ENCODE measurements at places on chromosomes 11 and 22. TPM values are rescaled to one million over a fixed set of nuclear protein-coding genes. Genes with fewer than 3 reads are reported as not detected.
A peak's percentile ranks its signal among the peaks of the same experiment; 100 is the strongest.

DNA sequence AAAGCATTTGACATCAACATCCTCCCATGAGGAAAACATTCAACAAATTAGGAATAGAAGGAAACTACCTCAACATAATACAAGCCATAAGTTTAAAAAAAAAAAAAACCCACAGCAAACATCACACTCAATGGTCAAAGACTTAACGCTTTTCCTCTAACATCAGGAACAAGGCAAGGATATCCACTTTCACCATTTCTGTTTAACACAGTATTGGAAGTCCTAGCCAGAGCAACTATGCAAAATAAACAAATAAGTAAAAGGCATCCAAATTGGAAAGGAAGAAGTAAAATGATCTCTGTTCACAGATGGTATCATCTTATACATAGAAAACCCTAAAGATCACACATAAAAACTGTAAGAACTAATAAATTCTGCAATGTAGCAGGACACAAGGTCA, 13.1 kb downstream of the FXYD6 start:
- no peaks in the 10 kb centered on the region for H3K4me1 ChIP-seq
- H3K4me3 ChIP-seq: no peak overlapping the region
- H3K36me3 ChIP-seq: no peaks in the 10 kb centered on the region
- no peaks in the 10 kb centered on the region for H3K27me3 ChIP-seq
- H3K27ac ChIP-seq: peak overlapping the region; percentile 15

The SMC1B gene
- total RNA-seq: not detected

DNA sequence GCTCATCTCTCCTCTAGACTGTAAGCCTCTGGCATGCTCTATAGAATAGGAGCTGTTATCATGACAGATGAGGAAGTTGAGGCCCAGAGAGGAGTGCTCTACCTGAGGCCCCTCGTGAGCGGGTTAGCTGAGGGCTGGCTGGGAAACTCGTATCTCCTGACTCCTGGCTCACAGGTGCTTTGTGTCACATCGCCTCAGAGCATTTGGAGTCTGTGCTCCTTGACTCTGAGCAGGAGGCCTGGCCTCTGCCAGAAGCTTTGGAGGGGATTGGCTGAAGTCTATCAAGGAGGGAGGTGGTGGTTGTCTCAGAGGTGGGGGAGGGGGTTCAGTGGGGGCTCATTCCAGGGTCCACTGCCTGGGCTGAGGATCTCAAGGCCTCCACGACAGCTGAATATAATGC, 7.4 kb downstream of the KCNC1 start:
- no peak overlapping the region for H3K27ac ChIP-seq
- H3K4me3 ChIP-seq: no peak overlapping the region

DNA sequence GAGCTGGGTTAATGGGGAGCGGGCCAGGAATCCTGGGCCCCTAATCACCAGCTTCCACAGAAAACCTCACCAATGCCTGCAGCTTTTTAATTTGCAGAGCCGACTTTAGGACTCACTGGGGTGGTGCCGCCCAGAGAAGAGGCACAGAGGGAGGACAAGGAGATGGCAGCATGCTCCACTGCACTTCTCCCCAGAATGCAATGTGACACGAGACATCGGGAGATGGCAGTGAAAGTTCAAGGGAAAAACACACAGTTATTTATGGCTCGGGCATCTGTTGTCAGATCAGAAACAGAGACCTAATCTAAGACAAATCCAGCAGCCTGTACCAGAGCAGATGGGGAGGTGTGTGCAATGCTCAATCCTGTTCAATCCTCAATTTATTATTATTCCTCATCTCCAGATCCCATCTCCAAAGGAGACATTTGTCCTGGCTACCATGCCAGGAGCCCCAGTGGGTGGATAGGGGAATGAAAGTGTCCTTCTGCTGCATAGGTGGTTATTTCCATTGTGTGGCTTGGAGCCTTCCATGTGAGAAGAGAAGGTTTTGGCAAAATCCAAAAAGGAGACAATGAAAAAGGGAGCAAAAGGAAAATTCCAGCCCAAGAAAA, 250.0 kb downstream of the NXPE2 start:
- no peaks in the 10 kb centered on the region for H3K4me1 ChIP-seq
- no peak overlapping the region for H3K4me3 ChIP-seq
- DNase-seq: no peak
- no peaks in the 10 kb centered on the region for H3K36me3 ChIP-seq
- H3K27ac ChIP-seq: no peak overlapping the region
- no peaks in the 10 kb centered on the region for H3K27me3 ChIP-seq

The SMIM38 gene
- 3.9 TPM for total RNA-seq

GRCh38 chr11:105046898-105047579, 1.9 kb upstream of the CARD16 start:
- no peaks in the 10 kb centered on the region for H3K4me1 ChIP-seq
- H3K27me3 ChIP-seq: no peaks in the 10 kb centered on the region
- H3K4me3 ChIP-seq: no peak overlapping the region
- peak overlapping the region; percentile 55 for H3K27ac ChIP-seq

The SPECC1L gene
- 42.2 TPM for total RNA-seq

The TCN2 gene
- 23.5 TPM for total RNA-seq

- H3K27ac ChIP-seq: peak overlapping the region; percentile 87
- no peaks in the 10 kb centered on the region for H3K27me3 ChIP-seq
- DNase-seq: peak; percentile 80
- H3K36me3 ChIP-seq: no peaks in the 10 kb centered on the region
- no peaks in the 10 kb centered on the region for H3K4me1 ChIP-seq
These were observed 9.6 kb upstream of the KCNQ1OT1 start for GRCh38 chr11:2709429-2709828.

GRCh38 chr11:66123902-66124301, 53.8 kb downstream of the PACS1 start:
- DNase-seq: no peak
- no peaks in the 10 kb centered on the region for H3K36me3 ChIP-seq
- H3K27me3 ChIP-seq: no peaks in the 10 kb centered on the region
- peaks cover 37% of the 10 kb centered on the region for H3K4me1 ChIP-seq
- H3K27ac ChIP-seq: peak overlapping the region; percentile 33
- H3K4me3 ChIP-seq: no peak overlapping the region

- no peaks in the 10 kb centered on the region for H3K27me3 ChIP-seq
- no peak overlapping the region for H3K27ac ChIP-seq
- no peak overlapping the region for H3K4me3 ChIP-seq
- DNase-seq: no peak
- no peaks in the 10 kb centered on the region for H3K36me3 ChIP-seq
- peaks cover under 1% of the 10 kb centered on the region for H3K4me1 ChIP-seq
These were observed 182.6 kb downstream of the ST3GAL4 start for GRCh38 chr11:126538071-126538470.

The OSBP2 gene
- 3.0 TPM for total RNA-seq

- H3K4me1 ChIP-seq: no peaks in the 10 kb centered on the region
- H3K27ac ChIP-seq: no peak overlapping the region
- H3K4me3 ChIP-seq: no peak overlapping the region
- DNase-seq: peak; percentile 57
These were observed 28.5 kb upstream of the MUC5B start for GRCh38 chr11:1194231-1194976.

GRCh38 chr11:5476186-5476819, 12.2 kb upstream of the OR52D1 start:
- H3K27ac ChIP-seq: no peak overlapping the region
- no peak overlapping the region for H3K4me3 ChIP-seq
- H3K4me1 ChIP-seq: no peaks in the 10 kb centered on the region
- no peaks in the 10 kb centered on the region for H3K36me3 ChIP-seq
- no peaks in the 10 kb centered on the region for H3K27me3 ChIP-seq
- DNase-seq: no peak

The FAM89B gene
- total RNA-seq: 61.2 TPM

GRCh38 chr22:36775586-36775963, 344 bp downstream of the IFT27 start:
- DNase-seq: peak; percentile 78
- peak overlapping the region; percentile 85 for H3K4me3 ChIP-seq
- no peaks in the 10 kb centered on the region for H3K36me3 ChIP-seq
- H3K27me3 ChIP-seq: no peaks in the 10 kb centered on the region
- H3K27ac ChIP-seq: peak overlapping the region; percentile 90
- H3K4me1 ChIP-seq: peaks cover 14% of the 10 kb centered on the region

The NCR3LG1 gene
- 1.4 TPM for total RNA-seq

The FAM111B gene
- total RNA-seq: not detected

DNA sequence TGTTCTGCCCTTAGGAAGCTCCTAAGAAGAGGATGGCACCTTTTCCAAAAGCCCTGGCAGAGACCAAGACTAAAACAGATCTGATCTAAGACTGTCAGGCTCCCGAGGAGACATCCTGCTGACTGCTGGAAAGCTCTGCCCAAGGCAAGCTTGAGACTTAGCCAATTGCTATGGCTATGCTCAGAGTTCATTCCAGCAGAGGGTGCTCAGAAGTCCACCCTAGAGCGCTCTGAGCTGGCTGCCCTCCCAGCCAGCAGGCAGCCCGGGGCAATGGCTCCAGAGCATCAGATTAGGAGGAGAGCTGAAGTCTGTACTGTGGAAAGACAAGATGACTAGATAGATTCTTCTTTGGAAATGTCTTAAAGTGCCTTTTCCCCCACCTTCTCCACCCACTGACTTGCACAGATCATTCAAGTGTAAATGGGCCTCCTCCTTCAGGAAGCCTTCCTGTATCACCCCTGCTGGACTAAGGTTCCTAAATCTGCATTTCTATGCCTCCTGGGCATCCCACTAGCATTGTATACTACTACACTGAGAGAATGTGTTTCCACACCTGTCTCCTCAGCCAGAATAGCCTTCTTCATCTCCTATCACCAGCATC, 23.4 kb downstream of the LRRC55 start:
- no peaks in the 10 kb centered on the region for H3K36me3 ChIP-seq
- H3K4me3 ChIP-seq: no peak overlapping the region
- no peaks in the 10 kb centered on the region for H3K27me3 ChIP-seq
- no peak overlapping the region for H3K27ac ChIP-seq
- no peaks in the 10 kb centered on the region for H3K4me1 ChIP-seq

DNA sequence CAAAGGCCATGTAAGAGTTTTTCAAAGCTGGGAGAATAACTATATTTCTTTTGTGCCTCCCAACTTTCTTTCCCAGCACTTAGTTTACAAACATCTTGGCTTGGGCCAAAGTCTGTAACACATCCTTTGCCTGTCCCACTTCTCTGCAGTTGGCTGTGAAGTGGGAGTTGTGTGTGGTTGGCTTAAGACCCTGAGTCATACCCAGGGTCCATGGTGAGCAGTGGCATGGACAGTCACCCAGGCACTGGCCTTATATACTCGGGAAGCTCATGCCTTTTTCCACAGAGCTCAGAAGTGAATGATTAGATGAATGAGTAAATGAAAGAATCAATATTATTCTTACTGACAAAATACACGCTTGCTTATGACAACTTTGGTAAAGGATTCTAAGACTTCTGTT, 231.4 kb downstream of the BLID start:
- H3K27ac ChIP-seq: no peak overlapping the region
- peaks cover 15% of the 10 kb centered on the region for H3K4me1 ChIP-seq
- no peaks in the 10 kb centered on the region for H3K27me3 ChIP-seq
- no peaks in the 10 kb centered on the region for H3K36me3 ChIP-seq

GRCh38 chr11:95072948-95073347, 6.2 kb downstream of the SRSF8 start:
- H3K36me3 ChIP-seq: no peaks in the 10 kb centered on the region
- H3K4me3 ChIP-seq: no peak overlapping the region
- H3K27me3 ChIP-seq: no peaks in the 10 kb centered on the region
- H3K27ac ChIP-seq: no peak overlapping the region
- no peak for DNase-seq

The SEPTIN3 gene
- 1.1 TPM for total RNA-seq

GRCh38 chr22:43100225-43100624, 10.3 kb upstream of the BIK start:
- no peak overlapping the region for H3K4me3 ChIP-seq
- H3K4me1 ChIP-seq: no peaks in the 10 kb centered on the region
- no peak overlapping the region for H3K27ac ChIP-seq
- no peaks in the 10 kb centered on the region for H3K36me3 ChIP-seq
- no peak for DNase-seq
- no peaks in the 10 kb centered on the region for H3K27me3 ChIP-seq

The MS4A14 gene
- total RNA-seq: 7.2 TPM

- no peaks in the 10 kb centered on the region for H3K4me1 ChIP-seq
- H3K27ac ChIP-seq: no peak overlapping the region
- no peak overlapping the region for H3K4me3 ChIP-seq
- no peaks in the 10 kb centered on the region for H3K27me3 ChIP-seq
- no peaks in the 10 kb centered on the region for H3K36me3 ChIP-seq
These were observed 10.5 kb downstream of the KIAA0930 start for GRCh38 chr22:45230026-45230721.

- no peak overlapping the region for H3K4me3 ChIP-seq
- no peak overlapping the region for H3K27ac ChIP-seq
- DNase-seq: no peak
- no peaks in the 10 kb centered on the region for H3K36me3 ChIP-seq
These were observed 650 bp downstream of the CST6 start for GRCh38 chr11:66012371-66012945.

- peaks cover 27% of the 10 kb centered on the region for H3K4me1 ChIP-seq
- H3K27ac ChIP-seq: no peak overlapping the region
- H3K36me3 ChIP-seq: no peaks in the 10 kb centered on the region
- no peaks in the 10 kb centered on the region for H3K27me3 ChIP-seq
These were observed 1.4 kb downstream of the SLC25A17 start for GRCh38 chr22:40817737-40818136.

The IFTAP gene
- 38.5 TPM for total RNA-seq

GRCh38 chr11:26112264-26112663, 219.7 kb upstream of the ANO3 start:
- no peaks in the 10 kb centered on the region for H3K4me1 ChIP-seq
- DNase-seq: no peak
- H3K4me3 ChIP-seq: no peak overlapping the region
- no peak overlapping the region for H3K27ac ChIP-seq
- H3K27me3 ChIP-seq: no peaks in the 10 kb centered on the region

The POTEH gene
- not detected for total RNA-seq

The SCUBE1 gene
- total RNA-seq: 0.81 TPM

- H3K4me3 ChIP-seq: no peak overlapping the region
- no peak overlapping the region for H3K27ac ChIP-seq
- H3K4me1 ChIP-seq: peaks cover 2% of the 10 kb centered on the region
- H3K36me3 ChIP-seq: peaks cover 63% of the 10 kb centered on the region
- no peaks in the 10 kb centered on the region for H3K27me3 ChIP-seq
These were observed 61.4 kb downstream of the PPFIA1 start for GRCh38 chr11:70331901-70332300.
